Stimulated activated CD4-positive, alpha-beta T cell treated with anti-CD3 and anti-CD28 coated beads, Interleukin-2, amount 100 ng/mL, for 48 hours (primary cell): ENCODE measurements at places on chromosomes 6 and 20.

- no peak for DNase-seq
Measured at GRCh38 chr6:12955956-12956355, 239.4 kb downstream of the PHACTR1 start.

DNA sequence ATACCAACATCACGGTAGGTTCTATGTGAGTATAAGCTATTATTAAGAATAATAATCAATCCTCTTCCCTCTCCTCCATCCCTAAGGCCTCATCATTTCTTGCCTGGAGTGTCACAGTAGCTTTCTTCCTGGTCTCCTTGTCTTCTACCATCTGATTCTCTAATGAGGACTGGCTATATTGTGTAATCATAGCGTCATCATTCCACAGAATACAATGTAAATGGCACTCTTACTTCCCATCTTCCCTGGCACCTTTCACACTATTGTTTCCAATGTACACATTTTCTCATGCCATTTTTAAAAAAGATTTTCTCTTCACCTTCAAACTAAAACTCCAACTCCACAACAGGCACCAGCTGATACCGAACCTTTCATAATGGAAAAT is 2.2 kb upstream of the BTN3A2 start:
- DNase-seq: no peak

GRCh38 chr6:2958331-2958711 is 13.0 kb downstream of the SERPINB6 start:
- no peak for DNase-seq

- DNase-seq: no peak
Measured at GRCh38 chr6:43226192-43226851, 3.0 kb downstream of the DNPH1 start.

GRCh38 chr6:44390158-44390683 is 2.7 kb downstream of the CDC5L start:
- DNase-seq: no peak

- no peak for DNase-seq
Measured at GRCh38 chr6:72260489-72260888, 361.4 kb upstream of the KCNQ5 start.

DNA sequence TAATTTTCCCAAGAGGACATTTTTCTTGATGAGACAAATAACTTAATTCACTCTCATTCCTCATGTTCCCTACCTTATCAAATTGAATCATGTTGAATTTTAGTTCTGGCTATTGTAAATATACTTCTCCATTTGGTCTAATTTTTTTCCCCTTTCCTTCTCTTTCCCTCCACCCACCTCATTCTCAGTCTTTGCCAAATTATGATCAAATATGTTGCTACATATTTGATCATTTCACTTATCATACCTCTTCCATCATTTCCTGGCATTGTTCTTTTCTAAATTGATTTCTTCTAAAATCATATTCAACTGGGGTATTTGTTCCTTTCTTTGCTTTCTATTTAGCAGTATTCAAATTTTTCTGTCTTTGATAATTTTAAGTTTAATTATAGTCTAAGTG is 52.3 kb downstream of the HDGFL1 start:
- no peak for DNase-seq

- no peak for DNase-seq
Measured at GRCh38 chr6:162817196-162817595, 89.4 kb downstream of the PACRG start.

- no peak for DNase-seq
Measured at GRCh38 chr6:158198461-158198860, 30.3 kb downstream of the GTF2H5 start.

GRCh38 chr6:8268156-8268555 is 165.8 kb upstream of the EEF1E1 start:
- DNase-seq: no peak

DNA sequence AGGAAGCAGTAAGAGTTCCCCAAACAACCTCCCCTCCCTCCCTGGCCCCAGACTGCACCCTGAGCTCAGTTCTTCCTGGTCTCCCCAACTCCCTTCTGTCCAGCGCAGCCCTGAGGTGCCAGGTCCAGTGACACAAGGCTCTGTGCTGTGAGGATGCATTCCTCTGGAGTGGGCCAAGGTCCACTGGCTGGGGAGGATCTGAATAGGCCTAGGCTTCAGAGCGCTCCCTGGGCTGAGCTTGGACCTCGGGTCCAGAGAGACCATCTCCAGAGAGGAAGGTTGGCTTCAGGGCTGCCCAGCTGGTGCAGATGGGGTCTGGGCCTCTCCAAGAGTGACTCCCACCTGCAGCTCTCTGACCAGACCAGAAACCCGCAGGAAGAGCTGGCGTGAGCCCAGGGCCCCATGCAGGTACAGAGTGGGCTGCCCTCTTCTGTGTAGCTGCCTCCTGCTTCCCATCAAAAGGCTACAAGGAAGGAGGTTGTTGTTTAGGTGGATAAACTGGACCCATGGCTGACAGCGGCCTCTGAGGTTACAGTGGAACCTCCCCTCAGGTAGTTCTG is 52.3 kb upstream of the MLN start:
- no peak for DNase-seq

DNA sequence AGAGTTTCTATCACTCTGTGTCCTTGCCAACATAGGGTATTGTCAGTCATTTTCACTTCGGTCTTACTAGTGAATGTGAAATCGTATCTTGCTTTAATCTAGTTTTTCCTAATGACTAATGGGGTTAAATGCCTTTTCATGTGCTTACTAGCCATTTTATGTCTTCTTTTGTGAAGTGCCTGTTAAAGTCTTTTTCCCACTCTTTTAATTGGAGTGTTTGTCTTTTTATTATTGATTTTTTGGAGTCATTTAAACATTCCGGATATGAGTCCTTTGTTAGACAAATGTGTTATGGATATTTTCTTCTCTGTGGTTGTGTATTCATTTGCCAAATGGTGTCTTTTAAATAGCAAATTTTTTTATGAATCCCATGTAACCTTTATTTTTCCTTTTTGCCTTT is 194.6 kb downstream of the CDH26 start:
- no peak for DNase-seq

GRCh38 chr6:135871296-135871695 is 19.8 kb downstream of the PDE7B start:
- no peak for DNase-seq

- no peak for DNase-seq
Measured at GRCh38 chr20:12673352-12673751, 335.4 kb upstream of the SPTLC3 start.

DNA sequence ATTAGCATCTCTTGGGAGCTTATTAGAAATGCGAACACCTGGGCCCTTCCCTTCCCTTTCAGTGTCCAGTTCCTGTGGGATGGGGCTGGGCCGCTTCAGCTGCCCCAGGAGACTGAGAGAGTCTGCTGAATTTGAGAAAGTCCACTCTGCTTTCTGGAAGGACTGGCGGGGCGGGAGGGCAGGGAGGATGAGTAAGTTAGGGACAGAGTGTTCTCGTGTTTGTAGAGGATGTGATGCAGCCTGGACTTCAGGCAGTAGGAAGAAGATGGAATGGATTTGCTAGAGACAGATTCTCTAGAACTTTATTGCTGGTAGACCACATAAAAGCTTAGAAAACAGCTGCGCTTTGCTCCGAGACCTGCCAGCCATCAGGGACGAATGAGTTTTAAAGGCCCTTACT is 1.1 kb upstream of the TULP4 start:
- no peak for DNase-seq

GRCh38 chr20:47191074-47191673 is 165.3 kb downstream of the ZMYND8 start:
- DNase-seq: no peak

DNA sequence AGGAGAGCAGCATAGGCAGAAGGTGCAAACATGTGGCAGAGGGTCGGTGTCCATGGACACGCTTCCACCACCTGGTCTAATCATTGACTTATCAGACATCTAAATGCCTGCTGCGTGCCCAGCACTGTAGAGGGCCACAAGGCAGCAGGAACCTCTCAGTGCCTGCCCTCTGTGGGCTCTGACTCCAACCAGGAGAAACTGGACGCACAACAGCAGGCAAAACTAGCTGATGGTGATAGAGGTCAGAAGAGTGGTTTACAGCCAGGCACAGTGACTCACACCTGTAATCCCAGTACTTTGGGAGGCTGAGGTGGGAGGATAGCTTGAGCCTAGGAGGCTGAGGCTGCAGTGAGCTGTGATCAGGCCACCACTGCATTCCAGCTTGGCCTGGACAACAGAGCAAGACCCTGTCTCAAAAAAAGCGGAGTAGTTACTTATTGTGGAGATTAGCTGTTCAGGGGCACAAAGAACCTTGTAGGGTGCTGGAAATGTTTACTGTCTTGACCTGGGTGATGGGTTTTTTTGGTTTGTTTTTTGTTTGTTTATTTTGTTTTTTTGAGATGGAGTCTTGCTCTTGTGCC is 46.5 kb downstream of the PPARD start:
- no peak for DNase-seq

DNA sequence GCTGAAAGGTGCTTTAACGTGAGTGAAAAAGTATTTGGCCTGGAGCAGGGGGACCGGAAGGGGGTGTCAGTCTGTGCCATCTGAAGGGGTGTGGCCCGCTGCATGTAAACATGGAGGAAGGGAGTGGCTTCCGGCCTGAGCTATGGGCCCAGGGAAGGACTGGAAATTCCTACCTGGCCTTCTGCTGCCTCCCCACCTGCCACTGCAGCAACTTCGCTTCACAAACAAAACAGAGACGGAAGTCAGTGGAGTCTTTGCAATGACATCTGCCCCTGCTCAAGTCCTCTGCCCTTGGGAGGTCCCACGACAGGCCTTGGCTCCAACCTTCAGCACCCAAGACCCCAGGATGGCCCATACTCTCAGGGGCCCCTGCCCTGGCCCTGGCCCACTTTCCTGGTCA is 28.1 kb upstream of the FOXP4 start:
- no peak for DNase-seq

DNA sequence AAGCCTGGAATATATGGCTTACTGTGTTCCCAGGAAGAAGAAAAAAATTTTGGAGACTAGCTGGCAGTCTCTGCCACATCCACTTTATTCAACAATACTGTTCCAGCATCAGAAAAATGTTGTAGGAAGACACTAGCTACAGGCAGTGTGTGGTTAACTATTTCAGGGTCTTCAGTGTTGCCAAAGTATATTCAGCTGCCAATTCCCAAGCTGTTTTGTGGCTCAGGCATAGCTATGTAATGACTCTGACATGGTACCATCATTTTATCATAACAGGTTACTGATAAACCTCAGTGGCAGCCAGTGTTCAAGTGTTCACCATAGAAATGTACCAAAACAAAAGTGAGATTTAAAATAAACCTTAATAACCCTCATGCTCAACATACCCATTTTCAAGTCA is 503.1 kb downstream of the ADGRB3 start:
- no peak for DNase-seq

DNA sequence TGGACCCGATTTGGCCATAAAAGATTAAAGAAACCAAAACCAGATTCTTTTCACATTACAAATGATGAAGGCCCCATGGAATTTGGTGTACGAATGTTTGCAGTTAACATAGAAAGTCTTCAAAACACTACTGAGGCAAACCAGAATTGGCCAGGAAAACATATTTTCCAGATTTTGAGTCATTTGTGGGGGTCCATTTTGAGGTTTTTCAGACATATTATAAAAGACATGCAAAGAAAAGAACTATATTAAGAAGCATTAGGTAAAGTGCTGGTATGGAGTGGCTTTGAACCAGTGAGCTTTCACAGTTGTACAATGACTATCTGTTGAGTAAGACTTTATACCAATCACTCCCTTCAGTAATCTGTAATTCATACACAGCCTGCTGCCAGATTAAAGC is 168.9 kb upstream of the COL21A1 start:
- DNase-seq: no peak

- DNase-seq: no peak
Measured at GRCh38 chr20:12555369-12555768, 453.4 kb upstream of the SPTLC3 start.

DNA sequence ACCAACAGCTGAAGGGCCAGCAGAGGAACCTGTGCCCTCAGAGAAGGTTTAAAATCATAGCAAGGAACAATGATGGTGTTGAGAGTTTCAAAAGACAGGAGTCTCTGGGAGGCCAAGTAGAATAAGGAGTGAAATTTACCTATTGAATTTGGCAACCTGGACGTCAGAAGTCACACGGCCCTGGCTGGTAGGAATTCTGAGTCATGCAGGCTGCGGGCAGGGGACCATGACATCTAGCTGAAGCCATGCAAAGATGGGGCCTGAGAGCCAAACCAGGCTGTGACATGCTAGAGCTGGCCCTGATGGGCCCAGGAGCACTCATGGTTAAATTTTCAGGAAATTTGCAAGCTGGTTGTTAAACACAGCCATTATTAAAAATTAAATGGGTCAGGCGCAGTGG is 64.0 kb upstream of the SNX9 start:
- DNase-seq: no peak

DNA sequence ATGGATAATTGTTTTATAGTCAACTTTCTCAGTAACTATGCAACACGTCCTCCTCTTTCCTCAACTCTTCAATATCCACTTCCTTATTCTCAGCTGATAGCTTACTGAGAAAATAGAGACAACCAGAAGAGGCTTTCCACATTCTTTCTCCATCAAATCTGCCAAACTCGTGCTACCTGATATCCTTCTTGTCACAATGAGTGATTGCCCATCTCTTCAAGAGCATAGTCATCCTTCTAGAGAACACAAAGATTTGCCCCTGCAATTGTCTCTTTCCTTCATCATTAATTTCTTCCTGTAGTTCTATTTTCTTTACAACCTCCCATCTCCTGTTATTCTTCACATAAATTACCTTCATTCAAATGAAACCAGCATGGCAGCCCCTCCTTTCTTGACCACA is 75.9 kb upstream of the RGS17 start:
- DNase-seq: no peak

DNA sequence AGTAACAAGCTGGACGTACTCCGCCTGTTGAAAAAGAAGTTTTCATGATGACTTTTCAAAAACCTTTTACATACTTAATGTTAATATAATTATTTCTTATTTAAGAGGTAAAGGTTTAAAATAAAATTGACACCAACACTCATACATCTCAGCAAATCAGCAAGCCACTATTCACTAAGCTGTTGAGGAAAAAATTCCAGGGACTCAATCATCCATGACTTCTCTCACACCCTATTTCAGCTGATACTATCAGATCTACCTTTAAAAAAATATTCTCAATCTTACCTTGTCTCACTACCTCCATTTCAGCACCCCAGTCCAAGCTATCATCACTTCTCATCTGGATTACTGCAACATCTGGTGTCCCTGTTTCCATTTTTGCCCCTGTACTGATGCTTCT is 109.3 kb downstream of the HACE1 start:
- no peak for DNase-seq

- DNase-seq: no peak
Measured at GRCh38 chr6:101077344-101077743, 196.2 kb upstream of the ASCC3 start.

DNA sequence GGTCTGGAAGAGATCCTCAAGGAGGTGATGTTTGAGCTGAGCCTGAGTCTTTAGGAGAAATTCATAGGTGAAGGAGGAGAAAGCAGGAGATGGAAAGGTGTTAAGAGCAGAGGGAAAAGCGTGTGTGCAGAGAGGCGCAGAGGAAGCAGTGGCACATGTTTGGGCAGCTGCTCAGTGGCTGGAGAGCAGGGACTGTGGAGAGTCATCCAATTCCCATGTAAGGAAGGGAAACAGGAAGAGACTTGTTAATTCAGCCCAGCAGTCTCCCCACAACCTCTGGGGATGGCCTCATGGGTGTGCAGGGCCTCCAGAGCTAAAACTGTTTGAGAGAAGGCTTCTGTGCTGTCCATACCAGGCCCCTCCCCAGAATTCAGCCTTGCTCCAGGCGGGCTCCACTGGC is 16.2 kb downstream of the AAR2 start:
- DNase-seq: no peak

- DNase-seq: no peak
Measured at GRCh38 chr6:71444222-71444621, 155.6 kb downstream of the OGFRL1 start.
